Activated T-cell treated with anti-CD3 and anti-CD28 coated beads for 1 hour (primary cell): ENCODE measurements at places on chromosomes 16 and 17.

- DNase-seq = peak; percentile 60
Measured at GRCh38 chr17:1720856-1721386, 3.6 kb upstream of the WDR81 start.

GRCh38 chr17:59186850-59187249, 23.0 kb upstream of the SMG8 start:
- no peak for DNase-seq

- DNase-seq = no peak
Measured at GRCh38 chr16:77414752-77415231, 20.0 kb downstream of the ADAMTS18 start.

DNA sequence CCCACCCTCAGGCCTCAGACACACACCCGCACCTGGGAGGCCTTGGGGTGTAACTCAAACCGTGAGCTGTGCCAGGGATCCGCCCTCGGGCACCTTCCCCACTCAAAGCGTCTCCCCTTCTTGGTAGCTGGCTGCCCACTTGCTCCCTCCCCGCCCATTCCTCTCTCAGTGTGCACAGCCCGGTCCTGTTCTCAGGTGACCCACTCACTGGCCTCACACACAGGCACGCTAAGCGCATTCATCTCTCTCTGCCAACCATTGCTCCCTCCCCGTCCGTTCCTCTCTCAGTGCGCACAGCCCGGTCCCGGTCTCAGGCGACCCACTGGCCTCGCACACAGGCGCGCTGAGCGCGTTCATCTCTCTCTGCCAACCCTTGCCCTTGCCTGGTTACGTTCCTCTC, 20.8 kb downstream of the WDR45B start:
- DNase-seq = no peak

DNA sequence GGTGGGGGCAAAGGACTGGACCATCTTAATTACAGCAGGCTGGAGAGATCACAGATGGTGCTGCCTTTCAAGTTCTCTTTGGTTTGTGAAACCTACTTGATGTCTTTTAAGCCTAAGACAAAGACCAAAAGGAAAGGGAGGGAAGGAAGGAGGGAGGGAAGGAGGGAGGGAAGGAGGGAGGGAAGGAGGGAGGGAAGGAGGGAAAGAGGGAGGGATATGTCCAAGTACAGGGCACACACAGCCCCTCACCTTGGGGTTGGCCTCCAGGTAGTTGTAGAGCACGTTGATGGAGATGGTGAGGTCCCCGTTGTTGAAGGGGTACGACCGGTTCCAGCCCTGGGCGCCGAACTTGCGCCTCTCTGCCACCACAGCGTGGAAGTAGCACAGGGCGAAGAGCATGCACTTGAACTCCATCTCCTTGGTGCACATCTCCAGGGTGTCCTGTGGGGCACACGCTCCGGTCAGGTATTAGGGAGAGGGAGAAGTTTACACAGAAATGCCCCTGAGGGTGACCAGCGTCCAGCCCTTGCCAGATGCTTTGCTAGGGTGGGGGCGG, 55.4 kb downstream of the PGS1 start:
- DNase-seq = no peak

DNA sequence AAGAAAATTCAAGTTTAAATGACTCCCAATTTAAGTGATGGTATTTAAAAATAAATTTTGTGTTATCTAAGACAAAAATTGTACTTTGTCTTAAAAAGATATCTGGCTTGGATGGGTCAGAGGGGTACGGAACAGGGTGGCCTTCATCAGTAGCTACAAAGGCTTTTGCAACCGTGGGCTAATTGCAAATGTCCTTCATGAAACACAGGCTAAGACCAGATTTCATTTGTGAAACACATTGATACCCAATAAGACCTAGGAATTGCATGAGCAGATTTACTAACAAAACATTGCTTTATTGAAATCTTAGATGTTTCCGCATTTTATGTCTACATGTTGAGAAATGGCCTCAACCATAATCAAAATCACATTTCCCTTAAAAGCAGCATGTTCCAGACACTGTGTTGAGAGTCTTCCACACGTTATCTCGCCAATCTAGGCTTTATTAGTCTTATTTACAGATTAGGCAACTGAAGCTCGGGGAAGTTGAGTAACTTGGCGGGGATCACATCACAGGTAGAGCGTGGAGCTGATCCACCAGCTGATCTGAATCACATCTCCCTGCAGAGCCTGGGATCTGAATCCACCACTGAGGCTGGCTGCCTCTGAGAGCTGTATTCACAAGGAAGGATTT, 21.8 kb downstream of the FBXO39 start:
- DNase-seq = no peak

- no peak for DNase-seq
Measured at GRCh38 chr16:88792078-88792550, 7.1 kb upstream of the PIEZO1 start.

GRCh38 chr17:45132572-45133463, 503 bp upstream of the PLCD3 start:
- DNase-seq = peak; percentile 68

GRCh38 chr17:78040440-78041385, 82.2 kb downstream of the TNRC6C start:
- peak; percentile 18 for DNase-seq

DNA sequence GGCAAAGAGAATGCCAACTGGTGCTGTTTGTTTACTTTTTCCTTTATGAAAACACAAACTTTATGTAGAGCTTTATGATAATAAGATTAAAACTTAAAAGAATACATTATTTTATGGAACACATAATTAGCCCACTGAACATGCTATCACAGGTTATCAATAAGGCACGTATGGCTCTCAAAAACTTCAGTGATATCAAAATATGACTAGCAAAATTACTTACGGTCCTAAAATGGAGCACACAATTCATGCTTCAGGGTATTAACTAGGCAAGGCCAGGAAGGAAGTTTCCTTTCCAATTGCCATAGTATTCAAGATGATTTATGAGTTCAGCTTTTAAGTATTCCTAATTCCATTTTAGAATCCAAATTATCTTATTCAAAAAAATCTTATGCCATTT, 3.6 kb downstream of the RNF43 start:
- DNase-seq = no peak

DNA sequence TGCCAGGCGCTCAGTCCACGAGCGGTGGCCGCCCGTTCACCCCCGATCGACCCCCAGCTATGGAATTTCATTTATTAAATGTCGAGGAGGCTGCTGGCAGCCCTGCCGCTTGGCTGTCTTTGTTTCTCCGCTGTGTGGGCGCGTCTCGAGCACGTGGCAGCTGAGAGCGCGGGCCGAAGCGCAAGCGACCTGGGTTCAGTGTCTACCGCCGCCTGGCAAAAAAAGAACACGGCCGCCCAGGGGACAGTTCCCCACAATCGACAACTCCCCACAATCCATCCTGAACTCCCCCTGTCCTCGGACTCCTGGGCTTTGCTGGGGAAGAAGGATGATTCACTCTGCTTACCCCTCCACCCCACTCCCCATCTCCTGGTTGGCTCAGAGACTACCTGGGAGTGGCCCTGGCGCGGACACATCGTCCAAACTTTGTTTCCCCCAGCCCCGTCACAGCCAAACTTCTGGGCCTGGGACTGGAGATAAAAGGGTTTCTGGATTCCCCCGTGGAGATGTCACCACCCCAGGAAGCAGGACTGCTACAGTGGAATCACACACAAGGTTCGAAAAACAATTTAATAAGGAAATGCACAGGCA, 1.7 kb upstream of the ANKRD13B start:
- no peak for DNase-seq

GRCh38 chr16:68091380-68092261, 6.5 kb downstream of the NFATC3 start:
- DNase-seq = no peak

DNA sequence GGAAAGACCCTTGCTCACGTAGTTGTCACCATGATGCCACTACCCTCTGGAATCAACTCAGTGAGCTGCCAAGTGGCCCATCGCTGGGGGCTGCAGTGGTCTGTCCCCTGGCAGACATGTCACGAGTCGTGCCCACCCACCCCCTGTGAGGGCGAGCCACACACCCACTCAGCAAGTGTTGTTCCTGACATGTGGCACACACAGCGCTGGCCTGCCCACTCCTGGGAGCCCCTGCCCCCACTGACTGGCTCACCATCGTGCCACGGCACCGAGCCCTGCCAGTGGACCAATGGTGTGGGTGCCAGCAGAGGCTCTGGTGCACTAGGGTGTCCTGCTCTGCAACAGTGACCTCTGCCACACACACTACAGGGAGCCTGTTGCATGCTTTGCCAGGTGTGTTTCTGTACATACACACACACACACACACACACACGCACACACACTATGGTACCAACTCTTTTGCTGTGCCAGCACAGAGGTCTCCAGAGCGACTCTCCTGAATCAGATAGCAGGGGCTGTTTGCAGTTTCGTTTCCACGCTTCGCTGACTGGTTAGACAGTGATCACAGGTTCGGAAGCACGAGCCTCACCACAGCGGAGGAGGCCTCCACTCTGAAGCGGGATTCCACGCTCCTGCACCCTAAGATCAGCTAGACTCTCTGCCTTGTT, 7.7 kb downstream of the RTN4RL1 start:
- DNase-seq = no peak

DNA sequence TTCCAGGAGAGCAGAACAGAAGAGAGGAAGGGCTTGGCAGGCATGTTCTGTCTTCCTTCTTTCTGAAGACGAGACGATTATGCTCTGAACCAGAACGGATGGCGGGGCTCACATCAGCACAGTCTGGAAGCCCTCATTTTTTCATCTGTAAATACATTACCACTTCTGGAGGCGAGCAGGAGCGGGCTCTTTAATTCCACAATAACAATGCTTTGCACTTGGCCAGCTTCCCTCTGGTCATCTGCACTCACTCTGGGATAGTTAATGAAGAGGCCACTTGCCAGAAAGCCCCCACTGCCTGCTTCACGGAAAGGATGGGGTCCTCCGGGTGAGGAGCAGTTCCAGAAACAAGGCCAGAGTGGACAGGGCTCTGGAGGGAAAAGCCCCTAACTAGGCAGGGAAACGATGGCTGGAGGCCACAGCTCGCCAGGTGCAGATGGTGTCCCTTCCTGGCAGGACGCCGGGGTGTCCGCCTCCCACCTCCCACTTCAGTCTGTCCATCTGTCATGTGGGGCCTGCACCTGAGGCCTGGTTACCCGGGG, 13.1 kb upstream of the BCAR1 start:
- DNase-seq = no peak
